ENCODE measurements at places on chromosomes 2 and 18. TPM values are rescaled to one million over a fixed set of nuclear protein-coding genes. Genes with fewer than 3 reads are reported as not detected.

Gene ACMSD
- not detected for total RNA-seq

Gene MRPS5
- 82.3 TPM for total RNA-seq

GRCh38 chr2:66490588-66491001 is 55.7 kb downstream of the MEIS1 start:
- no peak for DNase-seq
- no peaks in the 10 kb centered on the region for H3K27me3 ChIP-seq
- H3K36me3 ChIP-seq = no peaks in the 10 kb centered on the region

- H3K27me3 ChIP-seq = no peaks in the 10 kb centered on the region
- no peak overlapping the region for H3K27ac ChIP-seq
- H3K4me1 ChIP-seq = peaks cover 49% of the 10 kb centered on the region
- no peak for DNase-seq
- no peak overlapping the region for H3K4me3 ChIP-seq
- no peaks in the 10 kb centered on the region for H3K36me3 ChIP-seq
Measured at GRCh38 chr2:160478660-160479059, 14.9 kb downstream of the RBMS1 start.

GRCh38 chr2:146131785-146132184 is 1611.9 kb upstream of the ZEB2 start:
- DNase-seq = no peak
- no peaks in the 10 kb centered on the region for H3K27me3 ChIP-seq
- no peaks in the 10 kb centered on the region for H3K4me1 ChIP-seq
- H3K4me3 ChIP-seq = no peak overlapping the region
- H3K27ac ChIP-seq = no peak overlapping the region
- H3K36me3 ChIP-seq = no peaks in the 10 kb centered on the region

DNA sequence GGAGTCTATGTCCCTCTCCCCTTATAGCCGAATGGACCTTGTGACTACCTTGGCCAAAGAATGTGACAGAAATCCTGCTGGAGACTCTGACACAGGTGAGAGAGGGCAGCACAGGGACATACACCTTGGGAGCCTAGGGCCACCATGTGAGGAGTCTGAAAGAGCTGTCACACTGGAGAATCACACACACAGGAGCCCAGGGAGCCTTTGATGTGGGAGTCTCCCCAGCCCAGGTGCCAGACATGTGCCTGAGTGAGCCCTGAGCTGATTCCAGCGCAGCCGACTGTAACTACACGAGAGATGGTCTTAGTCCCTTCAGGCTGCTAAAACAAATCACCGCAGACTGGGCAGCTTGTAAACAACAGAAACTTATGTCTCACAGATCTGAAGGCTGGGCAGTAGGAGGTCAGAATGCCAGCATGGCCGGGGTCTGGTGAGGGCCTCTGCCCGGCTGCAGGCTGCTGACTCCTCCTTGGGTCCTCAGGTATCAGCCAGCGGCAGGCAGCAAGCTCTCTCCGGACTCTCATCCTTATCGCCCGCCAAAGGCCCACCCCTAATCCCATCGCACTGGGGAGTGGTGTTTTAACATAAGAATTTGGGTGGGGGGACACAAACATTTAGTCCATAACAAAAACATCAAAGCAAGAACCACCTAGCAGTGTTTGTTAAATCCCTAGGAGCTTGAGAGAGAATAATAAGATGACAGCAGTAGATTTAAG is 63.8 kb upstream of the GPR45 start:
- DNase-seq = no peak
- no peak overlapping the region for H3K4me3 ChIP-seq
- peaks cover 23% of the 10 kb centered on the region for H3K27me3 ChIP-seq
- H3K36me3 ChIP-seq = no peaks in the 10 kb centered on the region
- no peak overlapping the region for H3K27ac ChIP-seq
